ENCODE measurements at places on chromosomes 7 and 10. TPM values are rescaled to one million over a fixed set of nuclear protein-coding genes. Genes with fewer than 3 reads are reported as not detected.

The HTRA1 gene
- 41.7 TPM for total RNA-seq

The SPAM1 gene
- not detected for total RNA-seq

The OGDHL gene
- 10.7 TPM for total RNA-seq

The TEX36 gene
- total RNA-seq: not detected

The ABCC2 gene
- total RNA-seq: 0.90 TPM

The SPDYE16 gene
- total RNA-seq: not detected

- no peak for DNase-seq
These were observed 109.1 kb upstream of the EFCAB10 start for GRCh38 chr7:105690325-105690945.

DNA sequence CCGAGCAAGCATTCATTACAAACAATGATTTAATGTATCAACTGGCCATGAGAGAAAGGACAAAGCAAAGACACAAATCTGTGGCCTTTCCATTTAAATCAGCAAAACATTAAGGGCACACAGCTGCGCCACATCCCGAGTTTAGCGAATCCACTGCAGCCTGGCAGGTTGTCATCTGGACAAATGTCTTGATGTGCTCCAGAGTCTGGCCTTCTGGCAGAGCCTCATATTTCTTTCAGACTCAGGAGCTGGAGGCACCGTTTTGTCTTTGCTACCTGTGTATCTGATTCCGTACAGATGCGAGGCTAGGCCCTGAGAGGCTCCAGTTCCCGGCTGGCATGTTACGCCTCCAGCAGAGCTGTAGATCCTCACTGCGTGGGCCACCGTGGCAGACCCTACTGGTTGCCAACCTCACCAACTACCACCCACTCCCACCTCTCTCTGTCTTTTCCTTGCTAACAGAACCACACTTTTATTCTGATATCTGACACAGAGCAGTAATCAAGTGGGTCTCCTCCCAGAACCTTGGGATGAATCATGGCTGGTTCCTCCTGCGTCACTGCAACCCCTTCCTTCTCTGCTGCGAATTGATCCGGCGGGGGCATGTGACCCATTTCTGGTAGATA lies 40.9 kb upstream of the EFCAB10 start:
- DNase-seq: no peak

DNA sequence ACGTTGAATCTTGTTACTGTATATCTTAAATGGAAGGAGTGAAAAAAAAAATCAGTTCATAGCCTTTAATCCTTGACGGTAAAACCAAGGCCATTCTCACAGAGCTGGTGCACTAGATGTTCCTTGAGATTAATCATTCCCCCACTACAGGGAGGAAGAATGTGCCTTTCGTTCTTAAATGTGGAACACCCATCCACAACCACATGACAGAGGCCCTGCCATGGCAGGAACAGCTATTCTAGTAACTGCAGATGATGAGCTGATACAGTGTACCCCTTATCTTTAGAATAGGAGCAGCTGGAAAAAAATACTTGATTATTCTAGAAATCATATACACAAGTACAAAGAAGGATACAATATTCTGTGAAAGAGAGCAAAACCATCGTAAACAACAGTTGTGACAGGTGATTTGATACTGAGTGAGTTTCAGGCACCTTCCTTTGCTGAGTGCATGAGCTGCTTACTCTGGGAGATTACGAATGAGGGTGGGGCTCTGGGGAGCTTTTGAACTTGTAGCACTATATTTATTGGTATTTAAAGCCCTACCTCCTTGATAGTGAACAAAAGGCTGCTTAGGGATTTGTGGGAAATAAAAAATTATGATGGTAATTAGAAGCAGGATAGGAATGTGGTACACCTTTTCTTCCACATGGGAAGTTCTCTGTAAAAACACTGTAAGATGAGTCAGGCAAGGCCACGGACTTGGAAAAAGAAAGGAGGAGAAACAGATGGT lies 244.4 kb upstream of the SLC26A5 start:
- DNase-seq: peak; percentile 7

DNA sequence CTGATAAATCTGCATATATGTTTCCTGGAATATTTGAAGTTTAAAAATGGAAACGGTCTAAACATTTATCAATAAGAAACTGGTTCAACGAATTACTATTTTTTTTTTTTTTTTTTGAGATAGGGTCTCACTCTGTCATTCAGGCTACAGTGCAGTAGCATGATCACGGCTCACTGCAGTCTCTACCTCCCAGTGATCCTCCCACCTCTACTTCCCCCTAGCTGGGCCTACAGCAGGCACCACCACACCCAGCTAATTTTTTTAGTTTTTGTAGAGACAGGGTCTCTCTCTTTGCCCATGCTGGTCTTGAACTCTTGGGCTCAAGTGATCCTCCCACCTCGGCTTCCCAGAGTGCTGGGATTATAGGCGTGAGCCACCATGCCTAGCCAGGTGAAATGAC lies 68.3 kb downstream of the UBE2H start:
- DNase-seq: no peak

- DNase-seq: no peak
These were observed 123.4 kb upstream of the ZNF746 start for GRCh38 chr7:149620961-149621360.

GRCh38 chr7:113805976-113806375 lies 112.8 kb downstream of the PPP1R3A start:
- DNase-seq: no peak

DNA sequence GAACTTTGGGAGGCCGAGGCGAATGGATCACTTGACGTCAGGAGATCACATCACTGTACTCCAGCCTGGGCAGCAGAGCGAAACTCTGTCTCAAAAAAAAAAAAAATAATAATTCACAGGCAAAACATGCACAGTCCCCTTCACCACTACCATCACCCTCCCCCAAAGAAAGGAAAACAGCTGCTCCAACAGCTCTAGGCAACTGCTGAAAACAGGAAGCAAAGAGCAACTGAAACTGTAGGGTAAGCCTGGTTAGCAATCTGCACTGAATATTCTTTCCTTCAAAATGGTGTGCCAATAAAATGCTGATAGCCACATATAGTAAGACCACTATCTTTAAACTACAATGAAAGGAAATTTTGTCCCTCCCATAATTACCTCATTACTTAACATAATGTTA lies 11.8 kb downstream of the NT5C2 start:
- DNase-seq: no peak

DNA sequence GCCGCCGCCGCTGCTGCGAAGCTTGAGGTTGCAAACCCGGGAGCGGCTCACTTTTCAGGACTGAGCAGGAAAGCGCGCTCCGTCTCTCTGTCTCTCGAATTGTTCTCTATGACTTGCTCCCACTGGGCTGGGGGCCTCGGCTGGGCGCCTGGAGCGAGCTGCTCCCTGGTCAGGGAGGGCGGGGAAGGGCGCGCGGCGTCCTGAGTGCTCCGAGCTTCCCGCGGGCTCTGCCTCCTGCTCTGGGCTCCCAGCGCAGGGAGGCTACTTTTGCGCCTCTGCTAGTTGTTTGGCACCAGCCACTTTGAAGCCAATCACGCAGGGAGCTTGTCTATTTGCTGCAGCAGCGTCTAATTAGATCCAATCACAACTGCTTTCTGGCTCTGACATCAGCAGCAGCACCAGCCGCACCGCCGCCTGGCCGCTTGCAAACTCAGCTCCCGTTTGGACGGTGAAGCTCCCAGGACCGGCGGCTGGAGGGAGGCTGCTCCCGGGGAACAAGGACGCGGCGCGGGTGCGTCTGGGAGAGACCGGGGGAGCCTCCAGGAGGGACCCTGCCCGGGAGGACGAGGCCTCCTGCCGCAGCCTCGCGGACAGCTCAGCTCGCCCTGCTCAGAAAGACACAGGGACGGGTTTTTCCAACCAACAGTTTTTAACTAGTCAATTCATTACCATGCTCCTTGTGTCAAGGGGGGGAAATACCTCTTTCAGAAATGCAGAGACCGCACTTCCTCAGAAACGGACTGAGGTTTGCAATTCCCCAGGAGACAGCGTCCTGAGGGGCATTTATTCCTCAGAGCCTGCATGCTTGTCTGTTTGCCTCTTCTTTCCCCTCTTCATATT lies at the start of gene ADARB2:
ADARB2 (minus strand) TSS at position 304 of the 840 bp plus-strand sequence.
- DNase-seq: peak; percentile 6

DNA sequence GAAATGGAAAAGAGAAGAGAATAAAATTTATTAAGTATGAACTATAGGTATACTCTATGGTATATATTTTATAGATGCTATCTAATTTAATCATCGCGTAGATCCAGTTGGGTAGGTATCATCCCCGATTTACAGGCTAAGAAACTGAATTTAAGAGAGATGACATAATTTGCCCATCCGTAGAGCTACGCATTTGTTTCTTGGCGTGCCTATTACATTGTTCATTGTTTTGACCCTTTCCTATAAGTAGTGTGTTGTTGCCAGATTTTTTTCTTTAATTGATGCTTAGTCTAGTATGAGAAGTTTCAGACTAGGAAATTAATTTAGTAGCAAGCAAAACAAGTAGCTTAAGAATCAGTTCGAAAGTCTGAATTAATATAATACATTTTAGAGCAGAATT lies 205.7 kb upstream of the NPSR1 start:
- DNase-seq: no peak

- no peak for DNase-seq
These were observed 4.2 kb downstream of the VSTM2A start for GRCh38 chr7:54546081-54546985.

DNA sequence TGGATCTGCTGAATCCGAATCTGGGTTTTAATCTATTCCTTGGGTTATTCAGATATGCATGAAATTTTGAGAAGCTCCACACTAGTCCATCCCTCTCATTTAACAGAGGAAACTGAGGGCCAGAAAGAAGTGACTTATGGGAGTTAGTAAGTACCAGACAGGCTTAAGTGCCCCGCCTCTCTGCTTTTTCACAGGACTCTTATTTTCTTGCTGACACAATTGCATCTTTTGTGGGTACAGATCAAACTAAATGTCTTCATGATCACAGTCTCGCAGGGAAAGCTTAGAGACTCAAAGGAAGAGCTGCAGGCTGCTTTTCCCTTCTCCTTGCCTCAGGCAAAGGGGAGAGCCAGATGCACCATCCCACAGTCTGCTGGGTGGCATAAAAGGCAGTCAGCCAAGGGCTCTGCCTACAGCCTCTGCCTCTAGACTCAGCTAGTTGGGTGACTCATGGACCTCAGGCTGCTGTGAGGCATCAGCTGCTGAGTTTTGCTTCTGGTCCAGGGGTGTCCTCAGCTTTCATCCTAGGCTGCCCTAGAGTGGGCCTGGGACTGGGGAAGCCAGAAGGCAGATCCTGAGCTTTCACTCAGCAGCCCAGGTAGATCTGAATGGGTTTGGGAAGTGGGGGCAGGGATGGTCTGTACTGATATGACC lies 11.6 kb downstream of the GOLGA7B start:
- peak; percentile 87 for DNase-seq

GRCh38 chr10:82288461-82288881 lies 413.5 kb downstream of the NRG3 start:
- DNase-seq: peak; percentile 81

- DNase-seq: no peak
These were observed 68.7 kb downstream of the RGS10 start for GRCh38 chr10:119473771-119474170.

DNA sequence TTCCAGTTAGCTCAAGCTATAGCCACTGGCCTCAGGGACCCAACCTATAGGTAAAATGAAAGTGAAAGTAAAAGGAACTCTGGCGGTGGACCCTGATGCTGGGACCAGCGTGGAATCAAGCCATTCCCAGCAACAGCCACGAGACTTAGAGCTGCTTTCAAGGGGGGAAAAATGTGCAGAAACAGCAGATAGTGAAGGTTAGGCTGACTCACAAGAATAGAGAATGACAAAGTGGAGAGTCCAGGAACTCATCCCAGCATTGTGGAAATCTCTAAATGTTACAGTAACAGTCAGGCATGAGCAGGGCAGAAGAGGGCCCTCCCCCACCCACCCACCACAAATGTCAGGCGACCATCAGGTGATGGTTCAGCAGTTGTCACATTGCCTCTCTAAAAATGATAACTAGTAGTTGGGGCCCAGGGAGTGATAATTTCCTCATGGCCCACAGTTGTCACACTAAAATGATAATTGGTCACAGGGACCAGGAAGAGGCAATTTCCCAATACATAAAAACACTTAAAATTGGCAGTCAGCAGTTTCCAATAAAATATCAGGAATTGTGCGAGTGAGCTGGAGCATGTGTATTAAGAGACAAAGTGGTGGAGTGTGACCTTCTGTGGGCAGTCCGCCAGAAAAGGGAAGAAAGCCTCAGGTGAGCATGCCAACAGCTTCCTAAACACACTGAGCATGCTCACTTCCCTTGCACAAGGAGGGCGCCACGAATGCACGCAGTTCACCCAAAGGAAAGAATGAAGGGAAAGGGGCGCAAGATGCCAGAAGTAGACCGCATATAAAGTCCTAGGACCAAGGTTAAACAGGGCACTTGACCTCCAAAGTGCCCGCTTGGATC lies 129.8 kb upstream of the PPP1R3A start:
- peak; percentile 62 for DNase-seq

- DNase-seq: no peak
These were observed 404.1 kb upstream of the MKI67 start for GRCh38 chr10:128530301-128530700.

- no peak for DNase-seq
These were observed at the start of gene NOBOX for GRCh38 chr7:144403649-144404061. NOBOX (minus strand) TSS chr7:144403693.

DNA sequence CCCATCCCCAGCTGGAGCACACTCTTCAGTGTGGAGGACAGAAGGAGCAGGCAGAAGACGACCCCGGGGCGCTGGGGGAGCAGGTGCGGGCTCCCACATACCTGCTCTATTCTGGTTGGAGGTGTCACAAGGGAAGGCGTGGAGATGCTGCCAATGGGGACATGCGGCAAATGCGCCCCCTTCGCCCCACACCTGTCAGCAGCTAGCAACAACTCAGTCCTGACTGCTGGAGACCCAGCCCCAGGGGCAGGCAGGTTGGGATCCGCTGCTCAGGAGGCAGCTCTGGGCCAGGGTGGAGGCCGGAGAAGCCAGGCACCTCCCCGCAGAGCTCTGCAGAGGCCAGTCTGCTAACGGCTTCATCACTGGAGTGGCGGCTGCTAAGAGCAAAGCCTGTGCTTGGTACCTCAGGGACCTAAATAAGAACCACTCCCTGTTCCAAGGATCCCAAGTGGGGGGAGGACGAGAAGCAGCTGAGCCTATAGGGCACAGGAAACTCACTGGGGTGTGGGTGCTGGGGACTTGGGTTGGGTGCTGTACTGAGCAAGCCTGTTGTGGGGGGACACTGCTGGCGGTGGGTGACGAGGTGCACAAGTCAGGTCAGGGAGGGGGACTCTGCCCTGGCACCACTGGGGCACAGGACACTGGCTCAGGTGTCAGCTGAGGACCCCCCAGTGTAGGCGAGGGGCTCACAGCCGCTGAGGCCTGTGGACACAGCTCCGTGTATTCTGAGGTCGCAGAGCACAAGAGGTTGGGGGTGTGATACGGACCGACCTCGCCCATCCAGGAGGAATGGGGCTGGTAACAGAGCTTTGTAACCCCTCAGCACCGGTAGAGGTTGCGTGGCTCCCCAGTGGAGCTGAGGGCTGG lies 19.2 kb upstream of the GPR146 start:
- no peak for DNase-seq
